Lower leg skin (tissue), 4 donors: ENCODE measurements at places on chromosomes 1 and 21. TPM values are rescaled to one million over a fixed set of nuclear protein-coding genes. Genes with fewer than 3 reads are reported as not detected.

Gene RORC
- 70.6 TPM for total RNA-seq

Gene NMNAT2
- not detected for total RNA-seq

Gene XKR8
- 6.8 TPM for total RNA-seq

Gene XCL1
- not detected for total RNA-seq

Gene KRTAP7-1
- total RNA-seq: 22.2 TPM

Gene SLC45A1
- total RNA-seq: 3.4 TPM

Gene ACAP3
- total RNA-seq: 98.8 TPM

Gene COL8A2
- 4.8 TPM for total RNA-seq

Gene PRAMEF15
- not detected for total RNA-seq

DNA sequence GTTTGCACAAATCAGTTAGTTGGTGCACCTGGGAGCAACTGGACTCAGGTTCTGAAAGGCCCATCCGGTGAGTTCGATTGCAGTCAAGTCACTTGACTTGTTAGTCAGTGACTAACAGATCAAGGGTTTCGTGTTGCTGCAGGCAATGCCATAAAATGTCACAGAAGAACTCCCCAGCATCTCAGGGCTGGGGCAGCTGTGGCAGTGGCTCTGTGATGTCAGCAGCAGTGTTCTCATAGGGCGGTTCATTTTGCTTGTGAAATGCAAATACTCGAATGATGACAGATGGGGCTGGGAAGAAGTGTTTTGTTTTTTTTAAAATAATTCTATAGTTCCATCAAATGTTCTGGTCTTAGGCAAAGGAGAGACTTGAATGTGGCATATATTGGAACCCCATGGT is 287.8 kb downstream of the LMX1A start:
- no peak for DNase-seq

DNA sequence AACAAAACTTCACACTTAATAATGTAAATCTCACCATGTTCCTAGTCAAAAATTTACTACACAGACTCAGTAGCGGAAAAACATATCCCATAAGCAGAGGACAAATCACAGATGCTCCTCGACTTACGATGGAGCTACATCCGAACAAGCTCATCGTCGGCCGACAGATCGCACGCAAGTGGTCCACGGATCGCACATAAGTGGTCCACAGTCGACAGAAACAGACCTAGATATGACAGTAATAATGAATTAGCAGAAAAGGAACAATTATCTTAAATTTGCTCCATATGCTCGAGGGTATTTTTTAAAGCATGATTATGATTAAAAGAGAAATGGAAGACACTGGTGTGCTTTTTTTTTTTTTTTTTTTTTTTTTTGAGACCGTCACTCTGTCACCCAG is 36.3 kb downstream of the WDR4 start:
- DNase-seq: no peak

DNA sequence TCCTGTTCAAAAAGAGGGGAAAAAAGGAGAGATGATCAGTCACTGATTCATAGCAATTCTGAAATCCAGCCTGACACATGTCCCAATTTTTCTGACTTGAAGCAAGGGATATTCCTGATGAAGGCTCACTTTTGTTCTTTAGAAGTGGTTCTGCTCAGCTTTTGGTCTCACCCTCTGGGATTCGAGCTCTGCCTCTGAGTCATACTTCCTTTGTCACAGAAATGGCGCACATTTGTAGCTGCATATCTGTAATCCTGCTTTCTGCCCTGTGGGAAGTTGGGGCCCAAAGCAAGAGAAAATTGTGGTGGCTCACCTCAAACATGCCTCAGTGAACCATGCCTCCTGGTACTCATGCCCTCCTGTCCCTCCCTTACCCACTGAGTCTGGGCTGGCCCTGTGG is 22.3 kb upstream of the FAM78B start:
- no peak for DNase-seq

- DNase-seq: no peak
Observed at GRCh38 chr1:243253926-243254232, 1.2 kb downstream of the CEP170 start.

- DNase-seq: no peak
Observed at GRCh38 chr1:18682375-18682774, 51.7 kb downstream of the PAX7 start.

- DNase-seq: no peak
Observed at GRCh38 chr1:93907718-93908117, 1.5 kb downstream of the GCLM start.

DNA sequence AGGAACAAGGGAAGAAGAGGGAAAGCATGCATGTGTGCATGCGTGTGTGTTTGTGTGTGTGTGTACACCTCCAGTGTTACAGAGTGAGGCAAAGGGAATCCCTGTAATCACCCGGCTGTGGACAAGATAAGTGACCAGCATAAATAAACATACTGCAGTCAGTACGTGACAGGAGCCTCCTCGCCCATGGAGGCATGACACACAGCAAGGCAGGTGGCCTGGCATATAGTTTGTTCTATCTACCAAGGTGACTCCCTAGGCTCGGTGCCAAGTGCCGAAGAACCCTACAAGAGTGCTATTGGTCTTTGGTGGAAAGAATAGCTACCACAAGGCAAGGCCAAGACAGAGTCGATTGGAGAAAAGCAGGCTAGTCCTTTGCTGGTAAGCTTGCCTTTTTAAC is 31.7 kb upstream of the HEATR1 start:
- DNase-seq: no peak

- DNase-seq: no peak
Observed at GRCh38 chr1:788835-789234, 102.4 kb upstream of the OR4F16 start.

- DNase-seq: no peak
Observed at GRCh38 chr1:31769720-31770390, 5.7 kb upstream of the ADGRB2 start.

DNA sequence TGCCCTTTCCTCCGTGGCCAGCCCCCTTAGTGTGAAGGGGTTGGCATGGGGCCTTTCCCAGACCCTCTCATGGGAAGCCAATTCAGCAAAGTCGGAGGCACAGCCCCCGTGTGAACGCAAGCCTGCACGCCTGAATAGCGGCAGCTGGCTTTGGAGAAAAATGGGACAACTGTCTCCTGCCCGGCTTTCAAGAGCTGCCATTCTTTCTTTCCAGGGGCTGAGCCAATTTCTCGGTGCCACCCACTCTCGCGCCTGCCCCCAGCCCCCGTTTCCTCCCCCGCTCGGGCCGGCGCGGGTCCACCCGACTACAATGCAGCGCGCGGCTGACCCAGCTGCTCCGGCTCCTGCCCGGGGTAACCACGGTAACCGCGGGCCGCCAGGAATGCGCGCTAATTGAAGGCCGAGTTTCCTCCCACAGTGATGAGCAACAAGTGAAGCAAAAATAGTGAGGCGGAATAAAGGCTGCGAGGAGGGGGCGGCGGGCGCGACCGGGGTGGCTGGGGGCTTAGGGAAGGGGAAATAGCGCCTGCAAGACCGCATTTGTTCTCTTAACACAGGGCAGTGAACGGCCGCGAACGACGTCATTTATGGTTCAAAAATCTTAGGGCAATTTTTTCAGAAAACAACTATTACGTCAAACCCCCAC is 27.8 kb downstream of the ILDR2 start:
- DNase-seq: no peak

DNA sequence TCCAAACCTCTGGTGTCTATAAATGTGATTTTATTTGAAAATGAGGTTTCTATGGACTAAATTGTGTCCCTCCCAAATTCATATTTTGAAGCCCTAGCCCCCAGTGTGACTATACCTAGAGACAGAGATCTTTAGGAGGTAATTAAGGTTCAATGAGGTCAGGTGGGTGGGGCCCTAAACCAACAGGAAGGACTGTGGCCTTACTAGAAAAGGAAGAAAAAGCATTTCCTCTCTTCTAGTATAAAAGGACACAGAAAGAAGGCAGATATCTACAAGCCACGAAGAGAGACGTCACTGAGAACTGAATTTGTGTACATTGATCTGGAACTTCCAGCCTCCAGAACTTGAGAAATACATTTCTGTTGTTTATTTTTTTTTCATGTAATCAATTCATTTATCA is 123.1 kb upstream of the RUNX1 start:
- no peak for DNase-seq

- no peak for DNase-seq
Observed at GRCh38 chr1:152398812-152399698, 15.0 kb downstream of the CRNN start.

GRCh38 chr1:62286786-62287224 is 32.4 kb downstream of the KANK4 start:
- no peak for DNase-seq

DNA sequence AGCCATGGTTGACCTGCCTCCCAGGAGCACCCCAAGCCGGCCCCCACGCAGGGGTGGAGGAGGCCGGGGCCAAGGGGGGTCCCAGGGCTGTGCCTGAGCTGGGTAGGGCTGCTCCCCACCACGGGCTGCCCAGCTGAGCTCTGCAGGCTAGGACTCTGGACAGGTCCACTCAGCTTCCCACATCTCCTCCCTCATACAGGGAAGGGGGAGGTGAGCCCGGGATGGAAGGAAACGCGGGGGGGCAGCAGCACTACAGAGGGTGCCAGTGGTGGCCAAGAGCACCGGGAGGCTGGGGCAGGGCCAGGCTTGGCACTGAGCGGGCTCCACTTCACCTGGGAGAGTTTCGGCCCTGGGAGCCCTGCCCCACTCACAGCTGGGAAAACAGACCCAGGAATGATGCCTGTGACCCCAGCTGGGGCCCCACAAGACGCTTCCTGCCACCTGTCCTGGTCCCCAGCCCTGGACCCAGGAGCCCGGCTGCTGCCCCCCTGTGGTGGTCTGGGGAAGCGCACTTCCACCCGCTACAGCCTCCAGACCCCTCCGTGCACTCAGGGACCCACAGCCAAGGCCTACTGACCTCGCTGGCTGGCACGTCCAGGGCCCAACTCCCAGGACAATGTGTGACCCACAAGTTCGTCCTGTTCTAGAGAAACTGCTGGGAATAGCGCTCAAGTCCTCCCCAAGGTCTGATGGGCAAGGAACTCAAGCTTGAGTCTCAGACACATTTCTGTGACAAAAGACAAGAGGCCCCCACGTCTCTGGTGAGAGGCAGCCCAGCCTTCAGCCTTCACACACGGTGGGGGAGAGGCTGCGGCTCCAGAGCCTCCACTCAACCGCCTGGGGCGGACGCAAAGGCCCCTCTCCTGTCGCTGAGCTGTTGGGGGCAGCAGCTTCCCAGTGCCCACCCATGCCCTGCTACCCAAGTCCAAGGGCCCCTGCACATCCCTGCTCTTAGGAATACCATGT is 3.0 kb downstream of the AURKAIP1 start:
- no peak for DNase-seq

DNA sequence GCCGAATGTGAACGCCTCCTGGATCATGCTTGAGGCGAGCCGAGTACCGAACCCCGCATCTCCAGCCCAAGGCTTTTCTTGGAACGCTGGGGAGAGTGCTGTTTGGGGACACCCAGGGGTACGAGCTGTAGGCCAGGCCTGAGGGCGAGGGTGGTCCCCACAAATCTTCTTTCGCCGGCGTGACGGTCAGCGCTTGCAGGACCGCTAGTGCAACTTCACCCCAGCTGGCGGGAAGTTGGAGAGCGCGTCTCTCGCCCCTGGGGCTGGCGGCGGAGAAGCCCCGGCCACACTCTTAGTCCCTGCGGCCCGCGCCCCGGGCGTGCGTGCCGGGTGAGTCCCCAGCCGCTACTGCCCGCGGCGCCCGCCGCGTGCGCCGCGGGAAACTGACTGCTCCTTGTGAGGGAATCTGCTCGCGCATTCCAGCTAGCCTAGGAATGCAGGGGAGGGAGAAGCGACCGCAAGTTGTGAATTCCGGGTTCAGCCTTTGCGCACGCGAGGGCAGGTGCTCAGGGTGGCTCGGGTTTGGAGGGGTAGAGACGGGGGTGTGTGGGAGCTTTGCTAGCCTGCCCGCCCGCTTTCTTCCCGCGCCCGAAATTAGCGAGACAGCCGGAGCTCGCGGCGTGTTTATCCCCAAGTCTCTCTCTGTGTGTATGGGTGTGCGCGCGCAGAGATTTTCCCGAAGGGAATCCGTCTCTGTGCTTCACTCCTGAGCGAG is 884 bp downstream of the LHX4 start:
- DNase-seq: no peak

DNA sequence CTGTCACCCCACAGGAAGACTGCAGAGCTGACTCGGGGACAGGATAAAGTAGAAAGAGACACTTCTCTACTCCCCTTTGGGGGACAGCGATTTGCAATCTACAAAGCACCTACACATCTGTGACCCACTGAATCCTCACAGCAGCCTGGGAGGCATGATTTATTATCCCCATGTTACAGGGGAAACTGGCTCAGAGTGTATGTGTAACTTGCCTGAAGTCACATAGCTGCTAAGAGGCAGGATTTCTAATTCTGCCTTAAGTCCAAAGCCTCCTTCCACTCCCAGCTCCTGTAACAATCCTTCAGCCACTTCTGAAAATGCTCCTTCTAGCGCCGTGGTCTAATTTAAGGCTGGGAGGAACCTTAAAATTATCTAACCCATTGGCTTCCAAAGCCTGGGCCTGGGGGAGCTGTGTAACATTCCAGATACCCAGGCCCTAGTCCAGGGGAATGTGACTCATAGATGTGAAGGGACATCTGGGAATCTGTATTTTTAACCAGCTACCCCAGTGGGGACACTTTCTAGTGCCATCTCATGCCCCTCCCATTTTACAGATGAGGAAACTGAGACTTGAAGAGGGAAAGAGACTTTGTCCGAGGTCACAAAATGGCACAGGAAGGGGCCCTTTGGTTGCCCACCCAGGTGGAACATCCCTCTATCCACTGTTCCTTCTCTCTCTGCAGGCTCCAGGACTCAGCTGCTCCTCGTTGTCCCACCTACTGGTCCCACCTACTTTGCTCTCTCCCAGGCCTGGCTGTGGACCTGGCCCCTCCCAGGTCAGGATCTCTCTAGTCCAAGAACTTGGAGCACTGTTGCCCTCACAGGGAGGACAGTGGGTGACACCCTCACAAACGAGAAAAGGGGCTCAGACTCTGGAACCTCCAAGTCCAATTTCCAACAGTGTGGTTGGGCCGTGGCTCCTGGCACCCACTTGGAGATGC is 48.9 kb downstream of the AHDC1 start:
- DNase-seq: no peak

GRCh38 chr1:7558041-7558461 is 213.0 kb upstream of the VAMP3 start:
- no peak for DNase-seq
